ENCODE measurements at places on chromosomes 16 and 17.

- DNase-seq = peak; percentile 45
Measured at GRCh38 chr17:78745407-78746088, 36.5 kb downstream of the CYTH1 start.

GRCh38 chr16:12527071-12527470 lies 276.6 kb downstream of the CPPED1 start:
- no peak for DNase-seq

GRCh38 chr16:84482001-84482891 lies 22.2 kb downstream of the MEAK7 start:
- no peak for DNase-seq

- no peak for DNase-seq
Measured at GRCh38 chr16:56647641-56648431, 3.9 kb upstream of the MT1B start.

GRCh38 chr16:49944221-49944620 lies 80.8 kb upstream of the CNEP1R1 start:
- DNase-seq = no peak

- no peak for DNase-seq
Measured at GRCh38 chr16:57610611-57611010, 17.8 kb upstream of the ADGRG1 start.

All from ACHN (cell line).